ENCODE measurements at places on chromosomes 6 and 20. TPM values are rescaled to one million over a fixed set of nuclear protein-coding genes. Genes with fewer than 3 reads are reported as not detected.

DNA sequence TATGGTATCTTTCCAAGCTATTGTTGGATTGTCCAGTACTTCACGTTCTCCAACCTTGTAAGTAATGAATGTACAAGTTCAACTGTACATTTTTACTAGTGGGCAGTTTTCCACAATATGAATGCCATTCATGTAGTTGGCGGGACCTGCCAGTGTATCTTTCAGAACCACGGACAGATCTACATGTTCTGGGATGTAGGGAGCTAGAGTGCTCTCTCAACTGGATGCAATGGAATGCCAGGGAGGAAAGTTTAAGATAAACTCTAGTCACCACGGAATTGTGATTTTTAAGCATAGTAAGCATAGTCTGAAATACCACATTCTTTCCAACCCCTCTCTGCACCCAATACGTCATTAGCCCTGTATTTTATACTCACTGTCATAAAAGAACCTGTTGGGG is 21.5 kb upstream of the HLA-C start:
- DNase-seq, result no peak

The WASF1 gene
- total RNA-seq, result 1.7 TPM

The OPN5 gene
- total RNA-seq, result 0.17 TPM

GRCh38 chr6:155078331-155078745 is 83.2 kb downstream of the TIAM2 start:
- no peak for DNase-seq

DNA sequence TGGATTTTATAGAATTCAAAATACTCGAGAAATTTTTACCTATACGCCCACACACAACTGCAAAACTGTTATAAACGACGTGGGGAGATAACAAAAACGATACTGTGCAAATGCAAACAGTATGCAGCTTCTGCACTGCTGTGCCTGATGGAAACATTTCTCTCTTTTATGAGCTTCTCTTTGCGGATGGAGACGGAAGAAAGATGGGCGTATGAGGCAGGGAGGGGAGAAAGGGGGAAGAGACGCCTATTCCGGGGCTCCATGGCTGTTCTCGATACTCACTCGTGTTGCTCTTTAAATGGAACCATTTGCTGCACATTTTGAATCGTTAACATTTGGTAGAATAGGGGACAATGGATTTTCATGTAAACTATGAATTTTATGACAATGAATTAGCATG is 69.1 kb upstream of the EXOC2 start:
- no peak for DNase-seq

- no peak for DNase-seq
Observed at GRCh38 chr20:62684981-62685380, 23.7 kb upstream of the NTSR1 start.

GRCh38 chr20:63309261-63310071 is 16.5 kb downstream of the COL20A1 start:
- peak; percentile 64 for DNase-seq

The CCN6 gene
- not detected for total RNA-seq

DNA sequence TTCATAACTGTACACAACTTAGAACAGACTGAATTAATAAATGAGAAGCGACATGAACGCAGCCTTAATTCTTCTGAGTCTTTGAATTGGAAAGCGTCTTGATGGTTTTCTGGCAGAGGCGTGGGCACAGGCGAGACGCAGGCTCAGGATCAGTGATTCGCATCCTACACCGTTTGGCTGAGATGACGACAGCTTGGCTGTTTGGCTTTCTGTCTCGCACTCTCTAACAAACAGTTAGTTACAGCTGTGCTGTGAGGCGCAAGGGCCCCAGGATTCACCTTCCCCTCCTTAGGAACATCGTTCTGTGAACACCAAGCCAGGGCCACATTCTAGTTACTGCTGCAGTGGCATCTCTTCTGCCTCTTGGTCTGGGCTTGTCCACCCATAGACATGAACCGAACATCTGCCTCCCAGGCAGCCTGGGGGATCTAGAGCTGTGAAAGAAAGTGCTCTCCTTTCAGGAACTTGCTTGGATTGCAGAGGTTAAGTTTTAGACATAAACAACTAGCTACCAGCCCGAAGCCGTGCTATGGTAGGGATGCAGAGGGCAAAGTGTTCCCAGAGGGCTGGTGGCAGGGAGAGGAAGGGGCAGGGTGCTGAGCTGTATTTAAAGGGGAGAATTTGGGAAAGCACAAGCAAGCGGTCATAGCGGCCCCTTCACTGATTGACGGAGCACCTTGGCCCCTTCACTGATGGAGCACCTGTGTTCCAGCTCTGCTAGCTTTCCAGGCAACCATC is 49.6 kb downstream of the TCP11 start:
- no peak for DNase-seq

DNA sequence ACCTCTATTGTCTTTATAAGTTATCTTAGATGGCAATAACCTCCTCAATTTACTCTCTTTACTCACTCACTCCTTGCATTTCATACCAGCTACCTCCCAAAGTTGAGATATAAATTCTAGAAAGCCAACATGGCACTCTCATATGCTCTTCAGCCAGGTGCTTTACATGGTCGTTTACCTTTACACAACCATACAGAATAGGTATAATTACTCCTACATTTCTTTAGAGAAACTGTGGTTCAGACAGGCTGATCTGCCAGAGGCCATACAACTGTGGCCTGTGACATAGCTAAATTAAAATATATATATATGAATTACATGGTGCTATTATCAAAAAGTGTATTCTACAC is 45.7 kb downstream of the HBS1L start:
- no peak for DNase-seq

The THBD gene
- 13.1 TPM for total RNA-seq

DNA sequence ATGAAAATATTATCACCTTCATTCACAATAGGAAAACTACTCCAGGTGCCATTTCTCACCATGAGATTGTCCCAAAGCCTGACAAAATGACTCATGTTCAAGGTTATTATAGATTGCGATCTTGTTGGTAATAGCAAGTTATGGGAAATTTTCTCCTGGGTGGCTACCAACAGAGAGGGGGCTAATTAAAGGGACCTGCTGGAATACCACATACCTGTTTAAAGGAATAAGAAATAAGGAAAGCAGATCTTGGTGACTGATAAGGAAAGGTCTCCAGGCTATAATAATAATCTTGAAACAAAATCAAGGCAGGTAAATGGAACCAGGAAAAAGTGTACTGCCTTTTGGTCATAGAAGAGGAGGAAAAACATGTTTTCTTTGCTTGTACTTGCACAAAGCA is 1.4 kb downstream of the SLC52A3 start:
- no peak for DNase-seq

The PEX7 gene
- total RNA-seq, result 14.1 TPM

The TREML1 gene
- total RNA-seq, result not detected

GRCh38 chr6:108476376-108476775 is 84.3 kb upstream of the FOXO3 start:
- DNase-seq, result no peak

DNA sequence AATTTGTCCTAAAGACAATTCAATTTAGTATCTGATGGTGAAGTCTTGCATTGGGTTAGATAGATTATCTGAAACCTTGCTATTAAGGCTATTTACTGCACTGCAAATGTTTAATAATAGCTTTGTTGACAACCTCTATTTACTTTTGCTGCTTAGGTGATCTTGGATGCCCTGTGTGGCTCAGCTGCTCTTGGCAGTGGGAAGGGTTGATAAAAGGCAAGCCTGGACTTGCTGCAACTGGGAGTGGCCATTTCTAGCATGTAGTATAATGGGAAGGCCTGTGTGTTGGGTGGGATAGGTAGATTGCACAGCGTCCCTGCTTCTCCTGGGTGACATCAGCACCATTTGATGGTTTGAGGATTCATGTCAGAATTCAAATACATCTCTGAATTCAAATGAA is 49.1 kb downstream of the ARMC2 start:
- peak; percentile 48 for DNase-seq

- no peak for DNase-seq
Observed at GRCh38 chr6:14273191-14273590, 155.6 kb downstream of the CD83 start.

DNA sequence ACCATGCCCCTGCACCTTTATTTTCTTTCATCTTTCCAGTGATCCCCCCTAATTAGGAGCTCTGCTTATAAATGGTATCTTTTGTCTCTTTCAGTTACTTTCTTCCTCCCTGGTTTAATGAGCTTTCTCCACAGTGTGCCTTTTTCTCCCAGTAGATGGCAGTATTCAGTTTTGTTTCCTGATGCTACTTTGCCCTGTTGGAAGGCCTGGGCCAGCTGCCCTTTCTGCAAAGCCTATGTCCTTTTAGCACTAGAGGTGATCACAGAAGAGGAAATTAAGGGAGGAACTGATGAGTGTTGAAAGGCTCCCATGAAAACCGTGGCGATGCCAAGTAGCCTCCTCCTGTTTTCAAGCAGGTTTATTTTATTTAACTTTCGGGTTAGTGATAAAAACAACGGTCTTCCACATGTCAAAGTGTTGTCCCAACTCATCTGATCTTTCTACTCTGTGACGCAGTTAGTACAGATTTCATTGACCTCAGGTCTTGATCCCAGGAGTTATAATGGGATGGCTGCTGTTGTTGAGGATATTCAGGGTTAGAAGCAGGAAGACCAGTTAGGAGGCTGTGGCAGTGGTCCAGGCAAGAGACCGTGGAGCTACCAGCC is 184.2 kb upstream of the BMP2 start:
- DNase-seq, result peak; percentile 54

The TTK gene
- 0.32 TPM for total RNA-seq

DNA sequence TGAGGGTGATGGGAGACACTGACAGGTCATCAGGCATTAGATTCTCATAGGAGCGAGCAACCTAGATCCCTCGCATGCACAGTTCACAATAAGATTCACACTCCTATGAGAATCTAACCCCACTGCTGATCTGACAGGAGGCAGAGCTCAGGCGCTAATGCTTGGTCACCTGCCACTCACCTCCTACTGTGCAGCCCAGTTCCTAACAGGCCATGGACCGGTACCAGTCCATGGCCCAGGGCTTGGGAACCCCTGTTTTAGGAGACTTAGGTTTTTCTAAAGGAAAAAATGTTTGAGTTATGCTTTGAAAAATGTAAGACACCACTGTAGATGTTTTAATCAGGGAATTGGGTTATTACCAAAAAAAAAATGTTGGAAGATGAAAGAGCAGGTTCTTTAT is 6.7 kb downstream of the HLA-E start:
- no peak for DNase-seq

DNA sequence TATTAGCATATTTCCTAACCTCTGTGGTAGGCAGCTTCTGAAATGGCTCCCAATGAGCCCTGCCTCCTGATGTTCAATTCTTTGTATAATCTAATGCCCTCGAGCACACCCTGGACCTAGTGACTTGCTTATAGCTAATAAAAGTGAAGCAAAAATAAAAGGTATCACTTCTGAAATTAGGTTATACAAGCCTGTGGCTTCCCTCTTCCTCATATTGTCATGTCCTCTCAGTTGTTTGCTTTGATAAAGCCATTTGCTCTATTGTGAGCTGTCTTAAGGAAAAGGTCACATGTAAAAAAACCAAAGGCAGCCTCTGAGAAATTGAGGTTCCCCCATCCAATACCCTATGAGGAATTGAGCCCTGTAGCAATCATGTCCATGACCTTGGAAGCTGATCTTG is 442.1 kb upstream of the ADGRB3 start:
- DNase-seq, result no peak

DNA sequence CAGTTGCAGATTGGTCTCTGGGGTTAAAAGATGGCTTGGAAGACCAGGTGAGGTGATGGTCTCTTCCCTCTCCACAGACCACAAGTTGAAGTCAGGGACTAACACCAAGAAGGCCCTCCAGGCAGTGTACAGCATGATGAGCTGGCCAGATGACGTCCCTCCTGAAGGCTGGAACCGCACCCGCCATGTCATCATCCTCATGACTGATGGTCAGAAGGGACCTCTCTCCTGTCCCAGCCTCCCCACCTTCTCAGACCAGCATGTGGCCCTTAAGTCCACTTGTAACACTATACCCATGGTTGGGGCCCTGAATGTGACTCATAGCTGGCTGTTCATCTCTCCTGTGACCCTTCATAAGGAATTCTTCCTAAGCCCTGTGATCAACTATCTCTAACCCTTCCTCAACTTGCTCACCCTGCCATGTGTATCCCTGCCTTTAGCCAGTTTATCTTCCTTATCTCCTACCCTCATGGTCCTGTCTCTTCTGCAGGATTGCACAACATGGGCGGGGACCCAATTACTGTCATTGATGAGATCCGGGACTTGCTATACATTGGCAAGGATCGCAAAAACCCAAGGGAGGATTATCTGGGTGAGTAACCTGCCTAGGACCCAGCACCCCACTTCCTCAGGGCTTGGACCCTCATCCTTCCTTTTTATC is 3.0 kb downstream of the CFB start:
- DNase-seq, result no peak

DNA sequence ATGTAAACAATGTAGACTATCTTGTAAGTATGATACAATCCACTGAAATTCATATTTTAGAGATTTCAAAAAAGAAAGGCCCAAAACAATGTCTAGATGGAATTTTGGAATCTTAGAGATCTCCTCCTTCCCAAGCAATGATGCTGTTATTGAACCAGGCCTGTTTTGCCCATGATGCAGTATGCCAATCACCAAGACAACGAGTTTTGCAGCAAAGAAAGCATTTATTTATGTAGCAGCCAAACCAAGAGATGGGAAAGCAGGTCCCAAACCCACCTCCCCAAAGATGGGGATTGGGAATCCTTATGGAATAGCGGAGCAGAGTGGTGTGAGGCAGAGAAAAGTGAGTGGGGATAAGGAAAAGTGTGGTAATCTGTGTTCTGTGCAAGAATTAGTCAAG is 197.8 kb upstream of the NT5E start:
- DNase-seq, result no peak

GRCh38 chr6:43310134-43310533 is 1.5 kb upstream of the CRIP3 start:
- DNase-seq, result no peak

DNA sequence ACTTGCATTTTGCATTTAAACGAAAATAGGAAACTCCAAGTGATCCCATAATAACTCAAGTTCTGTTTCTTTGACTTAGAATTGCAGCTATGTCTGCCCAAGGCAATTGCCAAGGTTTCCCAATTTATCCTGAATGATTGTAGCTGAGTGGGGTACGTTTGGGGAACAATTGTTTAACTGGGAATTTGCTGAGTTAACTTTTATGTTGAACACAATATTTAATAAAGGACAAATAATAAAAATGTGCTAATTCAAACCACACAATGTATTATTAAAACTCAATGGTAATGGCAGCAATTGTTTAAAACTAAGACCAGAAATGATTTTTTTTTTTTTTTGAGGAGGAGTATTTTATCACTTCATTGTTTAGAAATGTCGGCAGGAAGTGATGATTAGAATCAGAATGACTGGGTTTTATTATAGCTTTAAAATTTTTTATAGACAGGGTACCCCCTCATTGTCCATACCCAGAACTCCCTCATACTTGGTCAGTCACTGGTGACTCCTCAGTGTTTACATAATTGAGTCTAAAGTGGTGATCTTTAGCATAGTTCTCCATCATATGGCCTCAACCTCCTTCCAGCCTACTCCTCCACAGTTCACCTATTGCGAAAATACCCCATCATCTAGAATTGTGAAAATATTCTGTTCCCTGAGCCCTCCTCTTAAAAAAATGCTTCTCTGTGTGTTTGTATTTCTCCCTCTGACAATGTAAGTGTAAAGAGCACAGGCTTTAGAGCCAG is 389.2 kb upstream of the CITED2 start:
- DNase-seq, result no peak
